ENCODE measurements at places on chromosomes 1 and 21. TPM values are rescaled to one million over a fixed set of nuclear protein-coding genes. Genes with fewer than 3 reads are reported as not detected.

L1TD1 gene
- total RNA-seq: under 0.01 TPM

DNA sequence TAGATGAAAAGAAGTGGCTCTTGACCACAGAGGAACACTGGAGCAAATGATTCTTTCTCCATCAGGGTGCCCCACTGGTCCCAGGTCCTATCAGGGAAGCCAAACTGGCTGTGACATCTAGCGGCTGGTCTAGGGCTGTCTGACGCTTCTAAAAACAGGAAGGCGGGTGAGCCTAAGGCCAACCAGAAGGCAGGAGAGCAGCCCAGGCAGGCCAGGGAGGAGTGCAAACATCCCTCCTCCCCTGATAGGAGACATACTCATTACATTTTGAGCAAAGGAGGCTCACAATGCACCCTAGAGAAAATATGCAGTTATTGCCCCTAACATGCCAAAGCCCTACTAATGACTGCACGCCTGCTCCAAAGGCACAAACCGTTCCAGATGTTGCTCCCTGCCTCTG is 10.4 kb upstream of the FOXE3 start:
- DNase-seq: no peak

ARHGEF2 gene
- total RNA-seq: 53.6 TPM

MYOM3 gene
- 1.5 TPM for total RNA-seq

CRP gene
- not detected for total RNA-seq

DNA sequence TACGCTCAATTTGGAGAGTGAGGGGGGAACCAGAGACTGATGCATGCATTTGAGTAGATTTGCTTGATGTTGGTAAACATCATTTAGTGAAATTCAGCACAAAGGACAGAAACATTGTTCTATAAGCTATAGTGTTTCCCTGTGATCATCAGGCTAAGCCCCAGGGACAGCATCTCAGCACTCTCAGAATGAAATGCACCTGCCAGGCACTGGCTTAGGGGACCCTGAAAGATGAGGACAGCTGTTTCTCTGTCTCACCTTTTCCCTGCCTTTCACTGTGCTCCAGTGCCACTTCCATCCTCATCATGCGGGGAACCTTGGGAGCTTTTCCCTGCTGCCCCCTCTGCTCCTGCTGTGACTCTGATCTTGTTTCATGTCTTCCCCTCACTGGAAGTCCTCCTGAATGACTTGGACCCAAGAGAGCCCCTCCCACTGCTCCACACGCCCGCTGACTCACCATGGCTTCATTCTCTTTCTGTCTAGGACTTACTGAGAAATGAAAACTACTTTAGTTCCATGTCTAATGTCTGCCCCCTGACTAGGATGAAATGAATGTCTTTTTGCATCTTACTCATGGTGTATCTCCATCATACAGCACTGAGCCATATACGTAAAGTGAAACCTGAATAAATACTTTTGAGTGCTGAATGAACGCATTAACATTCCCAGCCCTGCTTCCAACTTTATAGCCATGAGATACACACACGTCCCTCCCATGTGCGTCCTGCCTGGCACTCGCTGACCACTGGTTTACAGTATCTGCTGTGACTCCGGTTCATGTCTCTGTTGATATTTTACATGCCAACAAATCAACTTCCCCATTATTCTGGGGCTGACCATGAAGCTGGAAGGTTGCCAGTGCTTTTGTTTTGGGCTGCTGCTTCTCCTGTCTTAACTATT is 182.0 kb downstream of the PCP4 start:
- DNase-seq: peak; percentile 7

DNA sequence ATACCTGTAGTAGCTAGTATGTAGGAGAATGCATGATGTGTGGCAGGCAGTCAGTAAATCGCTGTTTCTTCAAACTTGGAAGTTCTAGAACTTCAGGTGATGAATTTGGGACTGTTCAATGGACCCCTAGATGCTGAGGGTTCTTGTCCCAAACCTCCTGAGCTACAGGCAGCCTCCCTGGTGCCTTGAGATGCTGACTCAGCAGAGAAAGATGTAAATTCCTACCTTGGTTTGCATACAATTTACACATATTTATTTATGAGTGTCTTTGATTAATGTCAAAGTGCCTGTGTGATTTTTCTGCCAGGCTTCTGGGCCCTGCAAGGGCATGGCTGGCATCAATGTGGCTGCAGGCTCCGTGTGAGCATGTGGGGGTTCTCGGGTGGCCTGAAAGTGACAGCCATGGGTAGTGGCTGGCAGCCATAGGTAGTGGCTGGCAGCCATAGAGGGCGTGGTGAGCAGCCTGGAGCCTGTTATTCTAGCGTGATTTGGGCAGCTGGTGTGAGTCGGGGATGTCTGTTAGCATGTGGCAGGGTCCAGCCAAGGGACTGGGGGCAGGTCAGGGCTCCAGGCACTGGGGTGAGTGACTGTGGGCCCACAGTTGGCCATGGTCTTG is 13.2 kb upstream of the POU3F1 start:
- DNase-seq: no peak

GRCh38 chr1:228446852-228447251 is 30.2 kb upstream of the TRIM17 start:
- DNase-seq: no peak

DNA sequence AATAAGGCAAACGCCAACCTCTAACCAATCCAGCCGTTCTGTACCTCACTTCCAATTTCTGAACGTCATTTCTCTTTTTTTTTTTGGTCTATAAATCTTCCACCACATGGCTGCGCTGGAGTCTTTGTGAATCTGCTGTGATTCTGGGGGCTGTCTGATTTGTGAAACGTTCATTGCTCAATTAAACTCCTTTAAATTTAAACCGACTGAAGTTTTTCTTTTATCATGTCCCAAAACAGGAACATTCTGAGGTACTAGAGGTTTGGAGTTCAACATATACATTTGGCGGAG is 65.5 kb upstream of the BACH1 start:
- DNase-seq: no peak

OR2T11 gene
- total RNA-seq: not detected

MCOLN3 gene
- 4.0 TPM for total RNA-seq

- DNase-seq: no peak
Measured at GRCh38 chr1:5836776-5837440, 155.3 kb downstream of the NPHP4 start.

DNA sequence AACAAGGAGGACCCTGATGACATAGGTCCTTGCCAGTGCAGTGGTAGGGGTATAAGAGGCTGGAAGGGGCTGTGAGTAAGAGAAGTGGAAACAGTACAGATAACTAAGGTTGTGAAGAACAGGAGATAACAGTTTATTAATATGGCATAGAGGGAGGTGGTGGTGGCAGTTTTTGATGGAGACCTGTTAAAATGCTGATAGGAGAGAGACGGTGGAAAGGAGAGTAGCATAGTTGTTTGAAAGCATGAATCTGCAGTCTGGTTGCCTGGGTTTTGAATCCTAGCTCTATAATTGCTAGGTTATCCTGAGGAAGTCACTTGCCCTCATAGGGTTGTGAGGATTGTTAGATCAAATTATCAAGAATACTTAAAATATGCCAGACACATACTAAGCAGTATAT is 19.4 kb downstream of the LRRC41 start:
- DNase-seq: no peak

DNA sequence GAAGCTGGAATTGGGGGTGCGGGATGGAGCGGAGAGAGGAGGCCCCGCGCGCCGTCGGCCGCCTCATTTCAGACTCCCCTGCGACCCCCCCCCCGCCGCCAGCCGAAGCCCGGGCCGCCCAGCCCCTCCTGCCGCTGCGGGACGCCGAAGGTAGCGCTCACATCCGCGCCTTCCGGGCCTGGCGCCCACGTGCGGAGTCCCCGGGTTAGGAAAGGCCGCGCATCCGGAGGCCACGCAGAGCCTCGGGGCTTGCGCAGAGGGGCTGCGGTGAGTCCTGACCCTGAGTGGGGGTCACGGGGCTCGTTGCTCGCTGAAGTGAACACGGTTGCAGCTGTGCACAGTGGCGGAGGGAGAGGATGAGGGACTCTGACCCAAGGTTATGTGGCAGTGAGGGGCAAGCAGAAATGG is 552 bp upstream of the ZNF496 start:
- no peak for DNase-seq

DNA sequence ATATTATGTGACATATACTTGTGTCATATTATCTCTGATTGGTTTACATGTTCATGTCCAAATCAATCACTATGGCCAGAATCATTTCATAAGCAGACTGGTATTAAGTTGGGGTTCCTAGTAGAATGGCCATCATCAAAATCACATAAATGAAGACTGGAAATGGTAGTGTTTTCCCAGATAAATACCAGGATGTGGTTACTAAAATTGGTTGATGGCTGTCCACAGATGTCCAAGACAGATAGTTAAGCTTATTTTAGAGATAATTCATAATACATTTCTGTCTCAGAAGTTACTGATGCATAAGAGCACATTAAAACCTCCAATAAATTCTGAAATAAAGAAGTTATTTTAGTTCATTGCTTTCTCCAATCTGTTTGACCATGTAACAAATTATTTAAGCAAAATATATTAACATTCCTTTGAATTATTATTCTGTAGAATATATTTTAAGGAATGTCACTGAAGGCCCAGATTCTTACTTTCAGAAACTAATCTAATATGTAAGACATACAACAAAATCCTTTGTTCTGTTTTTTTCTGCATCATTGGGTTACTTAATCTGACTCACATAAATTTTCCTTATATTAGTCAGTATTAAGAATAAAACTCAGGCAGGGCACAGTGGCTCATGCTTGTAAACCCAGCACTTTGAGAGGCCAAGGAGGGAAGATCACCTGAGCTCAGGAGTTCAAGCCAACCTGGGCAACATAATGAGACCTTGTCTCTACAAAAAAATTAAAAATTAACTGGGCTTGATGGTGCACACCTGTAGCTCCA is 483.9 kb downstream of the PTPRC start:
- peak; percentile 88 for DNase-seq

DNA sequence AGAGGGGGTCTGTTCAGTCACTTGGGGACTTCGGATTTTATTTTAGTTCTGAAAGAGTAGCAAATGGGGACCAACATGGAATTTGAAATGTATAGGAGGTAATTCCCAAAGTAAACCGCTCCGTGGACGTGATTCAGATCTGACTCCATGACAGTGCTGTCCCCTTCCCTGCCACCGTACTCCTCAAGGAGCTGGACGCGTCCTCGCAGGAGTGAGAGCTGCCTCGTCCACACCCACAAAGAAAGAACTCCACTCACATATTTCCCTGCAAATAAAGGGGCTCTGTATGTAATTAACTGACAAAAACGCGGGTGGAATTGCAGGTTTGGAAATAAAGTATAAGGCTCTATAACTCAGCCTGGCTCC is 183.6 kb downstream of the ETS2 start:
- no peak for DNase-seq

GRCh38 chr21:14878971-14879370 is 185.8 kb downstream of the NRIP1 start:
- DNase-seq: no peak

GRCh38 chr1:3609769-3610526 is 1.4 kb downstream of the MEGF6 start:
- no peak for DNase-seq

ACTL8 gene
- not detected for total RNA-seq
